ENCODE measurements at places on chromosomes 6 and 20. TPM values are rescaled to one million over a fixed set of nuclear protein-coding genes. Genes with fewer than 3 reads are reported as not detected.

GRCh38 chr6:7041511-7042026 is 66.2 kb upstream of the RREB1 start:
- H3K36me3 ChIP-seq: no peaks in the 10 kb centered on the region
- H3K4me1 ChIP-seq: no peaks in the 10 kb centered on the region
- H3K27me3 ChIP-seq: no peaks in the 10 kb centered on the region
- H3K4me3 ChIP-seq: no peak overlapping the region
- DNase-seq: no peak

- H3K27ac ChIP-seq: no peak overlapping the region
- peaks cover 9% of the 10 kb centered on the region for H3K4me1 ChIP-seq
- H3K36me3 ChIP-seq: no peaks in the 10 kb centered on the region
- no peaks in the 10 kb centered on the region for H3K27me3 ChIP-seq
- no peak overlapping the region for H3K4me3 ChIP-seq
These were observed 98.0 kb downstream of the TOX2 start for GRCh38 chr20:44012466-44013226.

DNA sequence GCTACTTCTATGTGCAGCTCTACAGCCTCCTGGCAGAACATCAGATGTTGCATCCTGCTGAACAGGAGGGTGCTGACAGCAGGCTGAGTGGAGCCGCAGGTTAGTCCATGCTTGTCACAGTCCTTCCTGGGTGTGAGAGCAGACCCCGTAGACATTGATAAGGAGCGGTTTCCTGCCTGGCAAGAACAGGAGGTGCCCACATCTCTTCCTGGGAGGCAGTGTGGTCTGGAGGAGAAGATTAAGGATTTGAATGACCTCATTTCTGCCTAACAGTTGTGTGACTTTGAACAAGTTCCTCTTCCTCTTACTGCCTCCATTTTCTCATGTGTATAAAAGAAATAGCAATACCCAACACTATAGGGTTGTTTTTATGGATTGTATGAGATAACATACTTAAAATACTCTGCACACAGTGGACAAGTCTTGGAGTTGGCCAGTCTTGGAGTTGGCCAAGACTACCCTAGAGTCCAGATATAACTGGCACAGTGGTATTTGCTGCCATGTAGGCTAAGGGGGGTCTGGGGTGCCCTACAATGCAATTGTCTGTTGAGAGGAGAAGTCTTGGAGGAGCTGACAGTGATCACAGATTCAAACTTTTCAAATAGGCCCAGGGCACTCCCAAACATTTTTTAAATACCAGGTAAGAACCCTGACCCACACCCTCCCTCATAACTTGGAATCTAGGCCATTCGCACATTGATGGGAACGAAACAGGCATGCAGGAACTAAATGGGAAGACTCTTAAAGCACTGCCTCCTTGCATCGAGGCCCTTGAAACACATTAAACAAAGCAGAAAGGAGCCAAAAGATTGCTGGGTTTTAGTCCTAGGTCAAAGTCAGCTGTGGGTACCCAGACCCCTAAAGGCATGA is 32.6 kb upstream of the TBC1D7 start:
- H3K27me3 ChIP-seq: no peaks in the 10 kb centered on the region
- H3K4me3 ChIP-seq: no peak overlapping the region
- peaks cover 12% of the 10 kb centered on the region for H3K4me1 ChIP-seq
- no peaks in the 10 kb centered on the region for H3K36me3 ChIP-seq
- DNase-seq: no peak
- no peak overlapping the region for H3K27ac ChIP-seq

DNA sequence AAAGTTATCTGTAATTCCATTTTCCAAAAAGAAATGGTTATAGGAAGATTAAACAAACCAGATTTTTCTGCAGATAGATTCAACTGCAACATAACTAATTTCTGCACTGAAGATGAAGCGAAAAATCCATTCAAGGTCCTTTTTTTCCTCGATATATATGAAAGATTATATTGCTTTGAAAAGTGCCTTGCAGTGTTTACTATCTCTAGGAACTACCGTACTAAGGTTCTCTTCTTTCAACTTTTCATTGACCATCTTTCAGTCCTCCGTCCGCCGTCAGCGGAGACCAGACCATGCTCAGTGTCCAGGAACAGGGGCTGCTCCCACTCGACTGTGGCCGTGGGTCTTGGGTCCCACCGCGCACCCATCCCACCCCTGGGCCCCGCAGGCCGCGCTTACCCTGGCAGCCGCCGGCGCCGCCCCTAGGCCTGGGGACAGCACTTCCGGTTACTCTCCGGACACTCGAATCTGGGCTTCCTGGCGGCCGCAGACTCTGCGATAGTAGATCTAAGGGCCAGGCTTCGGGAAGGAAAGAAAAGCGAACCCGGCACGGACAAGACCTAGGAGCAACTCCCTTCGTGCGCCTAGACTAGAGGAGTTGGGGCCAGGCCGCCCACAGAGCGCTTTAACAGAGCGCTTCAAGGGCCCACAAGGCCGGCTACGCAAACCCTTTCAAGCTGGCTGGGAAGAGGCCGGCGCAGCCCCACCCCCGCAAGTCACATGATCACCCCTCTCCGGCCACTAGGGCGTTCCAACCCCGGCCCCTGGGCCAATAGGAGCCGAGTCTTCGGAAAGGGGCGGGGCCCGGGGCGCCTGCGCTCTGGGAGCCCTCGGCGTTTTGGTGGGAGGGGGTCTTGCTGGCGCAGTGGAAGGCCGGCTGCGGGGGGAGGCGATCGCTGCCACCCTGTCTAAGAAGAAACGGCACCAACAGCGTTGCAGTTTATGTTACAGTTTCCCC is at the start of gene ZNF322:
Gene ZNF322 (minus strand): TSS at position 705 of the 958 bp plus-strand sequence. CDS start 21,193 bp downstream, outside the sequence.
- H3K36me3 ChIP-seq: peaks cover 23% of the 10 kb centered on the region
- peak; percentile 78 for DNase-seq
- no peaks in the 10 kb centered on the region for H3K27me3 ChIP-seq
- H3K27ac ChIP-seq: peak within 1 kb of the TSS; percentile 23
- H3K4me1 ChIP-seq: peaks cover 15% of the 10 kb centered on the region

Gene SOX18
- 3.3 TPM for total RNA-seq

DNA sequence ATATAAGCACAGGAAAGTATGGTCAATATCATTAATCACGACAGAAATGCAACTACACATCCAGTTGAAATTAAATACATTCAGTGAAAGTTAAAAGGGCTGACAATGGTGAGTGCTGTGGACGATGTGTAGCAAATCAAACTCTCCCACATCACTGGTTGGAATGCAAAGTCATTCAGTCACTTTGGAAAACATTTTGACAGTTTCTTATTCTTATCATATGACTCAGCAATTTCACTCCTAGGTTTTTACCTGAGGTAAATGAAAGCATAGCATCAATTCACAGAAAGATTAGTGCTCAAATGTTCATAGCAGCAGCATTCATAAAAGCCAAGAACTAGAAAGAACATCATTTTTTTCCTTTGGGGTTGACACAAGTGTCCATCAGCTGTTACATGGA is 28.6 kb upstream of the SAMD5 start:
- DNase-seq: no peak
- no peak overlapping the region for H3K27ac ChIP-seq
- H3K4me1 ChIP-seq: no peaks in the 10 kb centered on the region
- H3K36me3 ChIP-seq: no peaks in the 10 kb centered on the region

DNA sequence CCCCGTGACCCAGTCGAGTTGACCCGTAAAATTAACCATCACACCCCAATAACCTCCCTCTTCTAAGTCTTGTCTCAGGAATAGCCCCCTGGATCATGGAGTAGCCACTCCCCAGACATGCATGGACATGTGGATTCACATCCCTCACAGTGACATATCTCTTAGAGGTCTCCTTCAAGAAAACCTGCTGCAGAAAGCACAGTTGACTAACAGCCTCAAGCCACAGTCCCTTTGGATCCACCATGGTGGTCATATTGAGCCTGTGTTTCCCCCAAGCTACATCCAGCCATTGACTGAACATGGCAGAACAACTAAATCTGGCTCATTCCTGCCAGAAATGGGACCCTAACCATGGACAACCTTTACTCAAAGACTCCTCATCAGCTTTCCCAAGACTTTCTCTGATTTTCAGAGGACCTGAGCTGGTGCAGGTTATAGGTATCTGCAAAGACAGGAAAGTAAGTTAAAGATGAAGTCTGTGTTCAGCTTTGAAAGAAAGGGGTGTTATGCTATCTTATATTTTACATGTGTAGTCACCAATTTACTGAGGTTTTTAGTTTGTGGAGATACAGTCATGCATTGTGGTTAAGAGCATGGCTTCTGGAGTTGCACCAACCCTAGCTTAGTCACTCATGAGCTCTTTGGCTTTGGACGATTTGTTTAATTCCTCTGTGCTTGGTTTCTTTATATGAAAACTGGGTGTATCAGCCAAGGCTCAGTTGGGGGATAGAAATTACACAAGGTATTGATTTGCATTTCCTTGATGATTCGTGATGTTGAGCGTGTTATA is 219.1 kb downstream of the MYLK4 start:
- no peaks in the 10 kb centered on the region for H3K36me3 ChIP-seq
- H3K4me1 ChIP-seq: no peaks in the 10 kb centered on the region
- no peak for DNase-seq
- no peaks in the 10 kb centered on the region for H3K27me3 ChIP-seq
- no peak overlapping the region for H3K4me3 ChIP-seq
- no peak overlapping the region for H3K27ac ChIP-seq

- no peak overlapping the region for H3K27ac ChIP-seq
- no peaks in the 10 kb centered on the region for H3K36me3 ChIP-seq
- no peak overlapping the region for H3K4me3 ChIP-seq
- no peaks in the 10 kb centered on the region for H3K27me3 ChIP-seq
- H3K4me1 ChIP-seq: no peaks in the 10 kb centered on the region
These were observed 200.7 kb downstream of the FAXC start for GRCh38 chr6:99148761-99149160.

- no peak for DNase-seq
- no peaks in the 10 kb centered on the region for H3K36me3 ChIP-seq
- no peak overlapping the region for H3K27ac ChIP-seq
- H3K4me3 ChIP-seq: no peak overlapping the region
- no peaks in the 10 kb centered on the region for H3K4me1 ChIP-seq
These were observed 17.2 kb downstream of the KCNK17 start for GRCh38 chr6:39296745-39297640.

GRCh38 chr20:17889226-17889625 is 79.4 kb downstream of the SNX5 start:
- no peaks in the 10 kb centered on the region for H3K36me3 ChIP-seq
- H3K27me3 ChIP-seq: no peaks in the 10 kb centered on the region
- H3K4me1 ChIP-seq: peaks cover 16% of the 10 kb centered on the region
- no peak overlapping the region for H3K27ac ChIP-seq
- no peak overlapping the region for H3K4me3 ChIP-seq
- DNase-seq: peak; percentile 15

- H3K36me3 ChIP-seq: no peaks in the 10 kb centered on the region
- no peaks in the 10 kb centered on the region for H3K4me1 ChIP-seq
- H3K4me3 ChIP-seq: no peak overlapping the region
- H3K27ac ChIP-seq: no peak overlapping the region
- H3K27me3 ChIP-seq: peaks cover 68% of the 10 kb centered on the region
These were observed 70.6 kb upstream of the PMEPA1 start for GRCh38 chr20:57780398-57780797.

DNA sequence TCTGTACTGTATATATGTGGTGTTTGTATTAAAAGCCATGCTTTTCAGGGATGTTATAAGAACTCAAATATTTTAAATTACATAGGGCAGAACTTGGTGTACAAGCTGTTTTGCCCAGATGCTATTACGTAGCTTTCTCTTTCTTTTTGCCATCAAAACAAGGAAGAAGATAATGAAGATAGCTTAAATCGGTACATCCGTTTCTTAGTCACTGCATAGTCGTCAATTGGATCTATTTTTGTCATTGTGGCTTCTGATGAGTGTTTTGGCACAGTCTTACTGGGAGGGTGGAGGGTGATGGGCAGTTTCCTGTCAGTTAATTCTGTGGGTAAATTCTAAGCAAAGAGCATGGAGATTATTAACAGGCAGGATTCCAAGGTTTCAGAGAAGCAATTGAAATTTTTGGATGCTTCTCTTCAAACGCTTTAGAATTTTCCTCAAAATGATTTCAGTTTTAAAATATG is 649.1 kb upstream of the GJE1 start:
- peaks cover 8% of the 10 kb centered on the region for H3K4me1 ChIP-seq
- H3K27me3 ChIP-seq: no peaks in the 10 kb centered on the region
- no peak overlapping the region for H3K27ac ChIP-seq
- H3K4me3 ChIP-seq: no peak overlapping the region
- no peaks in the 10 kb centered on the region for H3K36me3 ChIP-seq

DNA sequence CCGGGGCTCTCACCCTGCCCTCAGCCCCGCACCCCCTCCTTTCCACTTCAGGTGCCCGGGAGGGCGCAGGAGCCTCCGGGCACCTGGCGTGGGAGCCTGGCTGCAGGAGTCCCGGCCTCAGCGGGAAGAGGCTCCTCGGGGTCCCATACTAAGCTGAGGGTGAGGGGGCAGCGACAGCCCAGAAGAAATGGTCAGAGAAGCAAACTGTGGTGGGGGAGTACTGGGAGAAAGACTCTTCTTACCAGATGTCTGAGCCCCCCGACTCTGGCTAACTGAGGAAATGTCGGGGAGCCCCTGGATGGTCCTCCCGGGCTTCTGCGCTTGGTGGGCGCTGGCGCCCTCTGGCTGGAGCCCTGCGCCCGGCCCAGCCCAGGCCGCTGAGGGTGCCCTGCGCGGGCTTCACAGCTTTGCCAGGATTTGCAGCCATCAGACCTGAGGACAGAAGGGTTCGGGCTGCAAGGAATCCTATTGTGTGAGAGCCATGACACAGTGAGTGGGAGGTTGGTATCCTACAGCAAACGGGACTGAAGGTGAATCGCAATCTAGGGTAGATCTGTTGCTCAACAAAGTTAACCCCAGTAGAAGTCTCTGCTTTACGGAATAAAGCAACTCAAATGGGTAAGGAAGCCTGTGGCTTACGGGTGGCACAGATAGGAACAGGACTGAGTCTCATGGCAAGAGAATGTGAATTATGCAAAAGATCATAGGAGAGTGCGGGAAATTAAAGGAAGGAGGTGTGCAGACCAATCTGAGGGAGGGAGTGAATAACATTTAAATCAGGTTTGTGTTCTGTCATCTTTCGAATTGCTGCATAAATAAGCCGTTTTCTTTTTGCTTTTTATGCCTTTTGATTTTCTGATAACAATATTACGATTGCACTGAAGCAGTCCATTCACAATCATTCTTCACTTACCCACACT is 639 bp upstream of the RCAN2 start:
- H3K4me1 ChIP-seq: peaks cover 2% of the 10 kb centered on the region
- DNase-seq: peak; percentile 24
- peak overlapping the region; percentile 58 for H3K4me3 ChIP-seq
- peaks cover 29% of the 10 kb centered on the region for H3K27me3 ChIP-seq
- H3K27ac ChIP-seq: no peak overlapping the region

Gene SIRPA
- 15.3 TPM for total RNA-seq

DNA sequence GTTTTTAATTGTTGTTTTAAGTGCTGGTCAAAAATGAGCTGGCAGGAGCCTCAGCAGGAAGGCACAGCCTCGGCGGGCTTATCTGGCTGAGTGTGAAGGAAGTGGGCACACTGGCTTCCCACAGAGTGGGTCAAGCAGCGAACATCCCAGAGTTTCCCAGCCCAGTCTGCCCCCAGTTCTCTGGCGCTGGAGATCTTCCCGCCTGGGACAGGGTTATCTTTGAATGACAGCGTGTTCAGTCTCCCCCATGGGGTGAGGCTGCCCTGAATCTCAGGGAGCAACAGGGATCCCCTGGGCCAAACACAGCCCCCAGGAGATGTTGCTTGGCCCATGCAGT is 122.2 kb upstream of the PTPN1 start:
- no peak overlapping the region for H3K27ac ChIP-seq
- no peaks in the 10 kb centered on the region for H3K36me3 ChIP-seq

All from HCT116 (cell line).